NCI-H460 (cell line): ENCODE measurements at places on chromosomes 1 and 21. TPM values are rescaled to one million over a fixed set of nuclear protein-coding genes. Genes with fewer than 3 reads are reported as not detected.
A peak's percentile ranks its signal among the peaks of the same experiment; 100 is the strongest.

GRCh38 chr1:39132505-39133339 is 71.8 kb upstream of the MACF1 start:
- DNase-seq: no peak

GRCh38 chr1:118381197-118381869 is 196.3 kb upstream of the SPAG17 start:
- DNase-seq: no peak

- DNase-seq: no peak
Measured at GRCh38 chr1:32201011-32201855, 838 bp downstream of the CCDC28B start.

GRCh38 chr1:31939484-31940329 is 1.5 kb upstream of the PTP4A2 start:
- peak; percentile 87 for DNase-seq

GRCh38 chr21:18220498-18220897 is 24.1 kb upstream of the CHODL start:
- DNase-seq: no peak

DNA sequence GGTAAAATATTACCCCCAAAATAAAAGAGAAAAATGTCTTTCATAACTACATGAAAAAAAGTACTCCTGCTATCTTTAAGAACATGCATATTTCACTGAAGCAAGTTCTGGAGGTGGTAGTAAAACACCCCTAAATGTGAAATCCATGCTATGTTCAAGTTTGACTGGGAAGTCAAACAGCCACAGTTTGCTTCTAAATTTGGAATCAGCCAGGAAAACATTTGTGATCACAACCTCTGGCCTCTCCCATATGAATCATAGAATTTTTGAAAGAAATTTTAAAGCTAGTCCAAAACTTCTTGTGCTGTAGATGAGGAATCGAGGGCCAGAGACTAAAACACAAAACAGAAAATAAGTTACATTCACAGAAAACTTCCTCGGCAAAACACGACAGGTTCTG is 6.6 kb downstream of the SORT1 start:
- DNase-seq: no peak

- no peak for DNase-seq
Measured at GRCh38 chr1:229627003-229627402, 956 bp downstream of the URB2 start.

DNA sequence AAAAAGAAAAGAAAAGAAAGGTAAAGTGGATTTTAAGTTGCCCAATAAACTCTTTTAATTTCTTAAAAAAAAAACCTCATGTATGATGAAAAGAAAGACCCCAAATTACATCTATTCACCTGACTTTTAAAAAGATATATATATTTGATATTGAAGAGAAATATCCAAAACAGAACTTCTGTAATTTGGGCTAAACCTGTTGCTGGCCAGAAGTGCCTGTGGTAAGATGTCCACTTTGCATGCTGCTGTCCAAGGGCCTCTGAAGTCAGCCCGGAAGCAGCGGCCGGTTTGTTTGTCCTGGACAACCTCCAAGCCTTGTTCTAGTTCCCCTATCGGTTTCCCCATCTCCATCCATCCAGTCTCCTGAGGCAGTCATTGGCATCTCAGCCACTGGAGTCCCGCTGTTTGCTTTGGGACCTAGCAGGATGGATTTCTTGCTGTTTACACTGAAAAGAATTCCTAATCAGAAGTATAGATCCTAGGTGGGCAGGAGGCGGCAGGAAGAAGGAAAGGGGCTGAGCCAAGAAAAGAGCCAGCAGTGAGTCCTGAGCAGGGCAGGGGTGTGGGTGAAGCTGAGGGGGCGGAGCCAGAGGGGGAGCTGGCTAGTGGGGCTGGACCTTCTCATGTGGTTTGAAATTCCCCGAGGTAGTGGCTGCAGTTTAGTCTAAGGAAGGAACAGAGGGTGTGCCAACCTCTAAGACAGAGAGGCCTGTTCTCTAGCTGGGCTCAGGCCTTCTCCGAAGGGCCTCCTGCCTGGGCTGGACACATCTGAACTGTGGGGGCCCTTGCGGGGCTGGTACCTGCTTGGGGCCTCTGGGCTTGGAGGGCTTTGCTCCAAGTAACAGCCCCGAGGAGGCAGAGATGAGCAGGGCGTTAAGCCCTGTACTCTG is 3.3 kb downstream of the NCMAP start:
- DNase-seq: peak; percentile 86

The FNDC5 gene
- 0.59 TPM in 1 of 2 replicates, not detected in the other for total RNA-seq

The MYOCOS gene
- not detected in 2 replicates for total RNA-seq

The GNAT2 gene
- total RNA-seq: not detected in 2 replicates

The SLC9C2 gene
- not detected in 2 replicates for total RNA-seq

The S100A8 gene
- not detected in 2 replicates for total RNA-seq

The ELAPOR1 gene
- total RNA-seq: 0.12 and 0.23 TPM in 2 replicates
